Fibroblast of skin of back (primary cell): ENCODE measurements at places on chromosomes 5 and 9.

GRCh38 chr9:107989544-107989943, 500.0 kb upstream of the KLF4 start:
- DNase-seq, result no peak

DNA sequence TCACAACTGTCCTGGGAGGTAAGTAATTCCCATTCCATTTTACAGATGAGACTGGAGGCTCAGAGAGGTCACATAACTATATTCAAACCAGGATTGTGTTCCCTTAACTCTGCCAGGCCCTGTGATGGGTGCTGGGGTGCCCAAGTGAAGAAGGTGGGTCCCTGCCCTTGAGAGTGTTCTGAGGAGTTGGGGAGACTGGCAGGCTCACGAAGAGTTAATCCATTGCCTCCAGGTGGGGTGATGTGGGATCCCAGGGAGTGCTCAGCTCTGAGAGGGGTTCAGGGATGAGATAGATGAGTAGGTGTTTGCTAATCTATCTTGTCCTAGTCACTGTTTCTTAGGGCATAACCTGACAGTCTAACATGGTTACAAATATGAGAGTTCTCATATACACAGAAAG, 36.7 kb downstream of the GSN start:
- no peak for DNase-seq

DNA sequence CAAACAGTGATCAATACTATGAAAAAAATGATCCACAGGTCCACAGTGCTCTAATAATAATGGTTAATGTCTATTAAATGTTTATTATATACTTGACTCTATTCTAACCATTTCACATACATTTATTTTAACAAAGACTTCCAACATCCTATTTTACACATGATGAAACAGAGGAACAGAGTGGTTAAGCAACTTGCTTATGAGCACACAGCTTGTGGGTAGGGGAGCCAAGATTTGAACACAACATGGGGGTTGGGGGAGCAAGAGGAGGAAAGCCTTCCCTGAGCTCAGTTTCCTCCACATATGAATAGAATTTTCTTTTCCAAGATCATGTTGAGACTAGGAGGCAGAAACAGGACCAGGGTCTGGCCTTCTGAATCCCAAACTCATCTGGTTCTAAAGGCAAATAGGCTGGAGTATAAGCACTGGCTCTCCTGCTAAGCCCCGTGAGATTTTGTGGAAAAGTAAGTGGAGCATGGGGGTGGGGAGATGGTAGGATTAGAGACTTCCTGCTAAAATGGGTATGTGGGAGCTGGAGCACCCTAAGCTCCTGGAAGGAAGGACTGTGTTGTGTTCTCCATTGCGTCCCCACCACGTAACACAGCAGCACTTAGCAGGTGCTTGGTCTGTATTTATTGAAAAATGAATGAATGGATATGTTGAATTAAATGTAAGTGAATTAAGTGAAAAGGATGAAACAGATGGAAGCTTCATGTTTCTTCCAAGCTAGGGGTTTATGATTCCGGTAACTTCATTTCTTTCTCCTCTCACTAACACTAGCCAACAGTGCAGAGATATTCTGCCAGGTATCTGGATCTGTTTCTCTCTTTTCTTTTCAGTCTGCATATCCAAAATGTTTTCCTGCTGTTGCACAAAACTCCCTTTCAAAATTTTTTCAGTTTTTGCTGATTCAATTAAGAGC, 26.9 kb upstream of the GALNT10 start:
- no peak for DNase-seq

- DNase-seq, result no peak
Measured at GRCh38 chr5:37859805-37860204, 20.0 kb upstream of the GDNF start.

DNA sequence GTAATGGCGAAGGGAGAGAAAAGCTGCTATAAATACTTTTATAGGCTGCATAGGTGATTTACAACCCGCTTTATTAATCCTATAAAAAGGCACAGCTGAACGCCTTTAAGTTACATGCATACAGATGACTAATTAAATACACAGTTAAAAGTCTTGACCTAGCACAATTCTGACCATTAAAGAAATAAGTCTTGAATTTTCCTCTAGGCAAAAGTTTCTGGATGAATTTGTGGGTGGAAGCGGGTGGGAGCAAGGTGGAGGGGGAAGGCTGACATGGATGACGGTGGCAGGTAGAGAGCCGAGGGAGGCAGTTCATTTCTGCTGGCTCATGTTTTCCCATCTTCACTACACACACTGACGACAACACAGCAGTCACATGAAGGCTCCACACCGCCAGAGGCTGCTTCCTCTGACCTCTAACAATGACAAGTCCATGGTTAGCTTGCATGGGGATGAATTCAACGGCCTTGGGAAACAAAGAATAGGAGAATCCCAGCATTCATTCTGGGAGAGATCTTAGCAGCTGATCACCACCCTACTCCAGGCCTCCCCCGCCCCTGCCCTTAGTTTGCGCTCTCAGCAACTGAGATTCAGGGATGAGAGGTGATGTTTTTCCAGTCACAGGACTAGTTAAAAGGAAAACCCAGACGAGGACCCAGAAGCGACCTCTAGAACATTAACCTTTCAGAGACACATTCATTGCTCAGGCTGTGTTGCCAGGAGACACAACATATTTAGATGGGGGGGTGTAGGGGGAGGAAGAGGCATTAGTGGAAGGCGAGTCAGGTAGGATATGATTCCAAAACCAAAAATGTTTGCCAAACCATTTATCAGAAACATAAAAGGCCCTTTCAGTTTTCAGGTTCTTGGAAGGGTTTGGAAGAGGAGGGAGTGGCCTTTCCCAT, 329.3 kb downstream of the PIK3R1 start:
- DNase-seq, result peak; percentile 53

- DNase-seq, result no peak
Measured at GRCh38 chr9:28735738-28736342, 1162.6 kb upstream of the C9orf72 start.

DNA sequence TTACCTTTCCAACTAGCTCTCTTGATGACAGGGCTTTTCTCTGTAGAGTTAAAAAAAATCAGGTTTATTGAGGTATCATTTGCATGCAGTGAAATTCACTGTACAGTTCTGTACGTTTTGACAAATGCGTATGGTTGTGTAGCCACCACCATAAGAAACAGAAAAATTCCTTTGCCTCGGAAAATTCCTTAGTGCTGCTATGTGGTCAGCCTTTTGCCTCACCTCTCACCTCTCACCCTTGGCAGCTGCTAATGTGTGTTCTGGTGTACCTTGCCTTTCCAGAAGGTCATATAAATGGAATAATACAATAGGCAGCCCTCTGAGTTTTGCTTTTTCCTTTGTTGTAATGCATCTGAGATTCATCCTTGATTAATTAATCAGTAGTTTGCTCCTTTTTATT, 28.4 kb downstream of the PCSK5 start:
- DNase-seq, result no peak
